ENCODE measurements at places on chromosomes 16 and 17.

DNA sequence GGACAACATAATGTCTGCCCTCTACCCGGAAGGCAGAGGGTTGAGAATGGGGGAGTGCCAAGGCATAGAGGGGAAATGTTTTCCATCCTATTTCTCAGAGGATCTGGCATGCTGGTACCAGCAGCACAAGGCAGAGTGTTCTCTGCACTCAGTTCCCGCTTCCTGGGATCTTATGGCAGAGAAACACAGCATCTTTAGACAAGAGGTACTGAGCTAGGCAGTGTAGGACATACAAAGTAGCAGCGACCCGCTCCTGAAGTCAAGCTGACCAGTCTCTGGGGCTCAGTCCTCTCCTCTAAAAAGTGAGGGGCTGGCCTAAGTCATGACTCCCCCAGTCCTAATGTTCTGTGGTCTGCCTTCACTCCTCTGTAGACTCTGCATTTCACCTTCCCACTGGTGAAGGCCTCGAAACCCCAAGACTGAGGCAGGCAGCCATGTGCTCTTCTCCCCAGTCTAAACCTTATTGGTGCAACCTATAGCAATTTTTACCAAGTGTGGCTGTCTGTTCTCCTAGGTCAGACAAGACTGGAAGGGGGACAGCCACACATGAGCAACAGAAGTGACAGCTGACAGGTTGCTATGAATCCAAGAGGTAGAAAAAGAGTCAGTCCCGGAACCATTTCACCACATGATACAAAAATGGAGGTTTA, 11.3 kb upstream of the TSPOAP1 start:
- DNase-seq = no peak

GRCh38 chr17:42429726-42430447, 6.8 kb upstream of the CAVIN1 start:
- no peak for DNase-seq

- DNase-seq = no peak
Observed at GRCh38 chr16:77306075-77306474, 106.9 kb downstream of the SYCE1L start.

GRCh38 chr17:80945736-80946135, 45.9 kb upstream of the CHMP6 start:
- DNase-seq = no peak

DNA sequence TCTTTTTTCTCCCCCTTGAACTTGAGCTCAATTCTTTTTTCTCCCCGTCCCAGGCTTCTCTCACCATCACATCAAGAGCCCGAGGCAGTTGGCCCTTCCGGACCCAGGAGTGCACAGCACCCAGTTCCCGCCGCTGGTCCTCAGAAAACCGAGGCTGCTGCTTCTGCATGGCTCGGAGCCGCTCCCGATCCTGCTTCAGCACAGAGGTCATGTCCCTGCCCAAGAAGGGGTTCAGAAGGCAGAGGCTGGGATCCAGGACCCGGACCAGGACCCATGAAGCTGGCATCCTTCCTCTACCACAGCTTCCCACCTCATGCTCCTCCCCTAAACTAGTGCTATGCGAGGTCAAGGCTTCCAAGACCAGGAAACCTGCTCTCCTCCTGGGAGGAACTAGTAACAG, 10.5 kb downstream of the PER1 start:
- no peak for DNase-seq

DNA sequence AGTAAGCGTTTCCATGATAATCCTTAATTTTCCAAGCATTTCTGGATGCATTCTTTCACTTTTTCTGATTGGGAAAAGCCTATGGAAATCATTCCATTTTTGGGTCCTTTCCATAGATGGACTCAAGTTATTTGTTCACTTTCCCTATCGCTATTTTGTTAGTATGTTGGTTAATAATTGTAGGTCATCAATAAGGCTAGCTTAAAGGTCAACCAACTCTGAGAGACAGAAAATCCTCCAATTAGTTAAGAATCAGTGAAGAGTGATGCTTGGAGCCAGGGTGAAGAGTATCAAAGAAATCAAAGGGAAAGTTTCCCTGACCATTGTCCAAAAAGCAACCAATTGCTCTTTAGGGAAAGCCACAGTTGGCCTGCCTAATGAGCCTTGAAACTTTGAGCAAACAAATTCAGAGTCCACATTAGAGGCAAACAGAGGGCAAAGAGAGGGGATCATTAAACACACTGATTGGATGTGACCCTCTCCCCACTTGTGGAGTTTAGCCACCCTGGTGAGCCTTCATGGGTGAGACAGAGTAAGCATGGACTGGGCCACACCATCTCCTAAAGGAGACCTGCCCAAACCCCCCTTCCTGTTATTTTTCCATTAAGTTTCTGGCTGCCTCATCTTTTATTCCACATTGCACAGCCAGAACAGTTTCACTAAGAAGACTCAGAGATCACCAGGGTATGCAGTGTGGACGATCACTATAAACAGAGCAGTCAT, 133.4 kb upstream of the DYNLRB2 start:
- DNase-seq = no peak

DNA sequence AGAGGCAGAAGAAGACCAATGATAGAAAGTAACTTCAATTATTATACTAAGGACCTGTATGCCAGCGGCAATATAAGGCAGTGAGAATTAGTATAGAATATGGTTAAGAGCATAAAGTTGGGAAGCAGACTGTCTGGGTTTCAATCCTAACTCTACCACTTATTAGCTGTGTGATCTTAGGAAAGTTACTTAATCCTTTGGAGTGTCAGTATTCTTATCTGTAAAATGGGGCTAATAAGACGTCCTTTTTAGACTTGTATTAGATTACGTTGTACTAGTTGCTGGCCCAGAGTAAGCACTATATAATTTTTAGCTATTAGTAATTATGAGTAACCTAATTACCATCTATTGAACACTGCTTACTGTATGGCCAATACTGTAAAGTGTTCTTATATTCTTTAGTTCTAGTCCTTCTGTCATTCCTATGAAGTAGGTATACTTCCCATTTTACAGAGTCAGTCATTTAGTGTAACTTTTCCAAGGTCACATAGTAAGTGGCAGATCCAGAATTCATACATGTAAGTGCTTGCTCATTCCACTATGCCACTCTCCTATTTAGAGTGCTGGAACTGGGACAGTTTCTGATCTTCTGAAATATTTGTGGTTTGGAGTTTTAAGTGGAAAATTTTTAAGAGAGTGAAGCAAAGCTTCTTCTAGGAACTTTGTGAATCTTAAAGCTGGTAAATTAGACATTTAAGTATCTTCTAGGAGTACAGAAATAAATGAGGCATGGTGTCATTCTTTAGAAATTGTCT, 22.5 kb downstream of the HEATR9 start:
- DNase-seq = no peak

- no peak for DNase-seq
Observed at GRCh38 chr17:72465191-72466024, 344.6 kb downstream of the SOX9 start.

GRCh38 chr17:66950886-66951604, 13.5 kb upstream of the CACNG4 start:
- no peak for DNase-seq

GRCh38 chr16:17108596-17108995, 362.2 kb downstream of the XYLT1 start:
- no peak for DNase-seq

DNA sequence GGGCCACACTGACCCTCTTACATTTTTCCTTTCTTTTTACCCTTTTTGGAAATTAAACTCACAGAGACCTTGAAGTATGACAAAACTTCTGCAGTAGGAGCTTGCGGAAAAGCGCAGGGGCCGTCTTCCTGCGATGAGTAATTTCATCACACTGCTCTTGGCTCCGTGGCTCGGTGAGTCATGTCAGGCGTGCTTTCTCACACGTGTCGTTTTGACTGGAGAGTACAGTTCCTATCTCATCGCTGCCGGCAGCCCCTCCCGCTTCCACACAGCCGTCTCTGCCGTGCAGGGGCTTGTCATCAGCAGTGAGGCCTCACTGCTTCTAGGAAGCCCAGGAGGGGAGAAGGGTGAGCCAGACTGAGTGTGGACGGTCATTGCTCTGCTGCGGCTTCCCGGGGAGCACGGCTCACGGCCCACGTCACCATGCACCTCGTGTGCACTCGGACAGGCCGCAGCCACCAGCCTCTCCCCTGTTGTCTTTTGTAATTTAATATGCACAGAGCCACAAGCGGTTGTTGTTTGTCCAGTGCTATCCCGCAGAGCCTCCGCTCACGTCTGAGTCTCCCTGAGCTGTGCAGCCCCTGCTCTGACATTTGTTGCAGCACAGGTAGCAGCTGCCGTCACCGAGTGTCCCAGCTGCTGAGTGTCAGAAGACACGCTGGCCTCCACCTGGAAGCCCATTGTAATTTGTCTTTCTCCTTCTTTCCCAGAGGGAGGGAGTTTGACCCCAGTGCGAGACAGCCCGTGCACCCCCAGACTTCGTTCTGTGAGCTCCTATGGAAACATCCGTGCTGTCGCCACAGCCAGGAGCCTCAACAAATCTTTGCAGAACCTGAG, 99.4 kb upstream of the CHMP6 start:
- DNase-seq = peak; percentile 82

- DNase-seq = no peak
Observed at GRCh38 chr17:82943339-82943738, 103.5 kb upstream of the ZNF750 start.

- DNase-seq = no peak
Observed at GRCh38 chr17:51372345-51373004, 112.1 kb downstream of the UTP18 start.

DNA sequence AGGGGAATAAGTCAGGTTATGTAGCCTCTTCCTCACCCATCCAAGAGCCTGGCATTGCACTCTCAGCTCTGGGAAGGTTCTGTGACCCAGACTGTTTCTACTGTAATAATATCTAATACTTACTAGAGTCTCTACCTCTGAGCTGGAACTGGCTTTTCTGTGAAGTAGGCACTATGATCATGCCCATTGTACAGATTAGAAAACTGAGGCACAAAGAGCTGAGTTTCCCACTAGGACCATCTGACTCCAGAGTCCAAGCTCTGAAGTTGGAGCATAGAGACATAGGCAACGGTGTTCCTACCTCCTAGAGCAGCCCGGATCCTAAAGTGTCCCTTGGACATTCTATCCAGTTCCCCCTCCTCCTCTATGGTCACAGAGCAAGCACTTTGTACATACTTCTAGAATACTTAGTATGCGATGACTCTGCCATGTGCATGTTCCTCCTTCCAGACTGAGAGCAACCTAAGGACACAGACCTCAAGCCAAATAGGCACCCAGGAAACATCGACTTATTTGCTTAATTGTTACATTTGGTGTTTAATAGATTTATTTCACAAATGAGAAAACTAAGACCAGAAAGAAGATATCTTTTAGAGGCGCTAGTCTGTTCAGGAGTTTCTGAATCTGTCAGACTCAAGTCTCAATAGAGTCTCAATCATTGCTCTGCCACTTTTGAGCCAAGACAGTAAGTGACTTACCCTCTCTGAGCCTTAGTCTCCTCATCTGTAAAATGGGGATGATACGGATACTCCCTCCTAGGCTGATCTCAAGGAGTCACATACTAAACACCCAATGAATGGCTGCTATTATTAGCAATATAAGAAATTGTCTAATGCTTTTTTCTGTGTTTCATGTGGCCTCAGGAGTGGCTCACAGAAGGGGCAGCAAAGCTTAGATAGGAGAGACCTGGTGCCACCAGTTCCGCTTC, 3.6 kb downstream of the CLEC19A start:
- no peak for DNase-seq

DNA sequence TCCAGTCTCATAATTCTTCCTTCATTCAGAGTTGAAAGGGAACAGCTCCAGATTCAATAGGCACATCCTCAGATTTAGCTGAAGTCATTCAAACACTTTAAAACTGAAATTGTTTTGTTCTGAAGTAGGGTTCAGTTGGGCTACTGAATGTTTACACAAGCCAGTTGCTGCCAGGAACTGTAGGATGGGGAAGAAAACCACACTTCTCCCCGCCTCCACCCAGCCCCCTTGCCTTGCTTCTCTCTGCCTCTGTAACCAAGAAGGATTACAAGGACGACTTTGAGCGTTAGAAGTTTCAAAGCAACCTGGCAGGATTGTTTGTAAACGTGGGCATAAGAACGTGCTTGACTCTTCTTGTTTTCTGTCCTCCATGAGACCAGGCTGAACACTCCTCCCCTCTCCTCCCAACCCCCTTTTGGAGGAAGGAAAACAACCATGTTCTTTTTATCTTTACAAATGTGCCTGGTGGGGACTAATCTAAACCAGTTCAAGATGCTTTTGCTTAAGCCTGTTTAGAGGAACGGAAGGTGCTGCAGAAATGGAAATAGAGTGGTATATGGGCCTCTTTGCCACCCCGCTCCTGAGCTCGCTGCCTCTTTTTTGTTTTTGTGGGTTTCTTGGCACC, 287.9 kb downstream of the FTO start:
- DNase-seq = no peak

DNA sequence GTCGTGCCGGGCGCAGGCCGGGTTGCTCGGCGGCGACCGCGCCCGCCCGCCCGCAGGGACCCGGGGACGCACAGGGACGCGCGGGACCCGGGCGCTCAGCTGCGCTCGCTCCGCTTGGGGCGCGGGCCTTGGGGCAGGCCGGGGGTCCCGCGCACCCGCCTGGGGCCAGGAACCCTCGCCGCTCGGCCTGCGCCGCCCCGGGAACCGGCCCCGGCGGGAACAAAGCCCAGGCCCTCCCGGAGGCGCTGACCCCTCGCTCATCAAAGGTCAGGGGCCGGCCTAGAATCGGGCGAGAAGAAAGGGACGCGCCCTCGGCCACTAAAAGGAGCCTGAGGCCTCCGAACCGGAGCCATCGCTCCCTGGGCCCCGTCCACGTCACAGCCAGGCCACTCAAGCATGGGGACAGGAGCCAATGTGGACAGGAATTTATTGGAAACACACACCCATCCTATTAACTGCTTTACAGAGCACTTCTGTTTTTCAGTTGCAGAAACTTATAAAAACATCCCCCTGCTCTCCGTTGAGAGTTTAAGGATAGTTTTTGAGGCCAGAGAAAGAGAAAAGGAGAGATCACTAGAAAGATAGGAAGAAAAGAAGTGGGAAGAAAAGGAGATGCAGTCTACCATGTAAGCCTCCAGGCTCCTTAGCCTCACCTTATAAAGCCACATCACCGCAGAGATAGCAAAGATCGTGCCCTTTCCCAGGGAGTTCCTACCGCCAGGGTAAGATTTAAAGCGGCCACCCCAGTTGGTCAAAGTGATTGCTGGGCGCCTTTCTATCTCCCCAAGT, 558 bp upstream of the ZFHX3 start:
- no peak for DNase-seq

- DNase-seq = no peak
Observed at GRCh38 chr17:5226940-5227878, 7.5 kb downstream of the SCIMP start.

GRCh38 chr17:48351911-48352332, 78.1 kb downstream of the SKAP1 start:
- DNase-seq = no peak

GRCh38 chr17:50842506-50843149, 7.2 kb downstream of the WFIKKN2 start:
- DNase-seq = no peak

GRCh38 chr16:85550953-85551924, 61.9 kb upstream of the GSE1 start:
- DNase-seq = no peak

- DNase-seq = no peak
Observed at GRCh38 chr17:17638467-17638866, 42.8 kb upstream of the RAI1 start.

GRCh38 chr16:23152386-23153178, 3.3 kb upstream of the USP31 start:
- DNase-seq = no peak
